HEK293T (cell line): ENCODE measurements at places on chromosomes 6 and 20.

- DNase-seq: no peak
These were observed 2.7 kb downstream of the CEBPB start for GRCh38 chr20:50193199-50193835.

DNA sequence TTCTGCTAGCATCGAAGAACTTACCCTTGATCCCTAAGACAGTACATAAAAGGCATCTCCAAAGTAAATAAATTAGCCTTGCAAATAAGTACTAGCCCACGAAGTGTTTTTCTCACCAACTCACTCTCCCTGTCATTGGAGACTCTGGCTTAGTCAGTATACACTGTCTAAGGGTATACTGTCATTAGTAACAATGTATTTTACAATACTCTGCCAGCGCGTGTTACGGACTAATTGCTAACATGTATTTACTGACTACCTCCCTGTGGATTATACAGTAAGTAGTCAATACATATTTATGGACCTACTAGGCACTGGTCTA, 72.1 kb downstream of the NFATC2 start:
- no peak for DNase-seq

- DNase-seq: no peak
These were observed 254.7 kb downstream of the GMPR start for GRCh38 chr6:16493112-16493511.

DNA sequence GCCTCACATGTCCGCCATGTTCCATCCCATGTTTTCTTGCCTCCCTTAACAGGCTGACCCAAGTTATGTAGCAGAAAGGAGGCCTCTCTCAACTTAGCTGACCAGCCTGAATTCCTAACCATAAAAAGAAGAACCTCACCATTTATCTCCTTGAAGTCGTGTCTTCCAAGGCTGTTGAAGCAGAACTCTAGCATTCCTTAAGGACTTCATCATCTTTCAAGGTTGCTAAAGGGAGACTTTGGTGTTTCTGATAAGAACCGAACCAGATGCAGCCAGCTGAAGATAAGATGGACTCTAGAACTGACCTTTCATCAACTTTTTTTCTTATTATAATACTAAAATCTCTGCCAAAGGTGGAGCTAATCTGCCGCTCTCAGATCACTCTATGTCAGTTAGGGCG, 571.7 kb upstream of the SLC35B3 start:
- no peak for DNase-seq

DNA sequence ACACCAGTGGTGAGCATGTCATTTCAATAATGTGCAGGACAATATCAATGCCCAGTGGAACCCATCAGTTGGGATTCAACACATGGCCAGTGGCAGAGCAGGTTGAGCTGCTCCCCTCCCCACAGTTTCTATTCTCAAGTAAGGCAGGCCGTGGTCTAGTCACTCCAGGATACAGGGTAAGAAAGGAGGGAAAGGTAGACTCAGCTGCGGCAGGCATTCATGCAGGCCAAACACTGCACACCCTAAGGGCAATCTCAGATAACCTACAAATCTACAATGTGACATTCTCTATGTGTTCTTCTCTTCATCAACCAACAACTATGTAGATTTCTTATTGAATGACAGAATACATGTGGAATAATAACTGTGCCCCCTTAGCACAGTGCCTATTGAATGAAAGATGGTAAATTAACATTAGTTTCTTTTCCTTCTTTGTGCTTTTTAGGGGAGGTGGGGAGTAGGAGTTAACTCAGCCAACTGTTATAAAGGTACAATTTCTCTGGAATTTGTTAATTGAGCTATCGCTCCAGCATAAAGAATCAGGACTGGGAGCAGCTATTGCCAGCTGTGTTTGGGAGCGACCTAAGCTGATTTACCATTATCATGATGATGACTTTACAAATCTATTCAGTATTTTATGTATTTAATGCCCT, 89.7 kb downstream of the FAM50B start:
- DNase-seq: no peak

- no peak for DNase-seq
These were observed 146.5 kb downstream of the EPHA7 start for GRCh38 chr6:93272896-93273295.

- DNase-seq: no peak
These were observed 339.6 kb upstream of the CITED2 start for GRCh38 chr6:139713900-139714506.
